ENCODE measurements at places on chromosomes 12 and 14. TPM values are rescaled to one million over a fixed set of nuclear protein-coding genes. Genes with fewer than 3 reads are reported as not detected.

DNA sequence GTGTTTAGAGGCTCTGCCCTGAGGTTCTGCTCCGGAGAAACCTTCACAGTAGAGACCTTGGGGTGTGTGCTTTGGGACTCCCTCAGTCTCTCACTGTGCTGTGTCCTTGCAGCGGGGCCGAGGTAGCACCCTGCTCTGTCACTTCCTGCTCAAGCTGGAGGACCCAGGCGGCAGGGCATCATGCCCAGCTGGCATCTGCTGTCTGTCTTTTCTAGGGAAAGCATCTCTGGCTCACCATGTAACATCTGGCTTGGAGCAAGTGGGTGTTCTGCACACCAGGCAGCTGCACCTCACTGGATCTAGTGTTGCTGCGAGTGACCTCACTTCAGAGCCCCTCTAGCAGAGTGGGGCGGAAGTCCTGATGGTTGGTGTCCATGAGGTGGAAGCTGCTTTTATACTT, 124.5 kb downstream of the ESRRB start:
- H3K36me3 ChIP-seq: no peaks in the 10 kb centered on the region
- H3K4me3 ChIP-seq: no peak overlapping the region
- no peak overlapping the region for H3K27ac ChIP-seq
- no peak for DNase-seq

The CLEC14A gene
- 4.0 TPM for polyA plus RNA-seq

DNA sequence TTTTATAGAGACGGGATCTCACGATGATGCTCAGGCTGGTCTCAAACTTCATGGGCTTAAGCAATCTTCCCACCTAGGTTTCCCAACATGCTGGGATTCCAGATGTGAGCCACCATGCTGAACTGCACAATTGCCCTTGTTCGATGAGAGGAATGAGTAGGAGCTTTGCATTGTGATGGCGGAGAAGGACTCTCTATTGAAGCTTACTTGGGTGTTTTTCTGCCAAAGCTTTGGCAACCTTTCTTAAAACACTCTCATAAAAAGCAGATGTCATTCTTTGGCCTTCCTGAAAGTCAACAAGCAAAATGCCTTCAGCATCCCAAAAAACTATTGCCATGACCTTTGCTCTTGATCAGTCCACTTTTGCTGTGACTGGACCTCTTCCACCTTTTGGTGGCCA, 904.8 kb upstream of the TMEM132C start:
- no peak for DNase-seq
- H3K4me1 ChIP-seq: no peaks in the 10 kb centered on the region
- no peak overlapping the region for H3K27ac ChIP-seq
- no peaks in the 10 kb centered on the region for H3K36me3 ChIP-seq

DNA sequence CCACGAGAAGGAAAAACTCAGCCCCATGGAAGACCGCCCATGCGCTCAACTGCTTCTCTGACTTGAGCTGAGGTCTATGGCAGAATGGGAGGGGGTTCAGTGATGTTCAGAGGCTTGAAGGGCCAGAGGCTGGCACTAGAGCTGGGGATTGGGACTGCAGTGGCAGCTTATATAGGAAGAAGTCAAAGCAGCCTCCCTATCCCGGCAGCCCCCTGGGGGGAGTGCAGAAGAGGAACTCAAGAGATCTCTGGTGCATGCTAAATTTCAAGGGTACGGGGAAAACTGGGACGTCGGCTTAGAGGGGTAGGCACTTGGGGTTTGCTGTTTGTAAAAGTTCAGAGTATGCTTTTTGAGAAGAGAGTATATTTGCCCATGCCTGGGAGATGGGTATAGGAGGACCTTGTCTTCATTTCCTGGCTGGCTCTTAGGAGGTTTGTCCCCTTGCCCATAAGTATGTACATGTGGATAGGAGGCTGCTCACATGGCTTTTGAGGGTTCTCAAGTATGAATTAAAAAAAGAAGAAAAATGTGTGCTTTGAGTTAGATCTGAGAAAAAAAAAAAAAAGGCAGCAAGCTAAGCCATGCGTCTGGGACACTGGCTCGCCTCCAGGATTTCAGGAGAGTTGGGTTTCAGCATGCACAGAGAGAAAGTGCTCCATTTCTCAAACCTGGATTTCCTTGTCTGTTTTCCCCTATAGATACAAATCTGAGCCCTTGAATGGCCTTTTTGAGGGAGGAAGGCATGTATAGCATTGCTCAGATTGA, 3.2 kb upstream of the MEG3 start:
- H3K4me1 ChIP-seq: no peaks in the 10 kb centered on the region
- no peak overlapping the region for H3K27ac ChIP-seq
- no peaks in the 10 kb centered on the region for H3K27me3 ChIP-seq

GRCh38 chr12:80848858-80849257, 88.9 kb downstream of the LIN7A start:
- H3K27me3 ChIP-seq: no peaks in the 10 kb centered on the region
- H3K4me3 ChIP-seq: no peak overlapping the region
- H3K27ac ChIP-seq: no peak overlapping the region
- DNase-seq: no peak
- no peaks in the 10 kb centered on the region for H3K4me1 ChIP-seq

DNA sequence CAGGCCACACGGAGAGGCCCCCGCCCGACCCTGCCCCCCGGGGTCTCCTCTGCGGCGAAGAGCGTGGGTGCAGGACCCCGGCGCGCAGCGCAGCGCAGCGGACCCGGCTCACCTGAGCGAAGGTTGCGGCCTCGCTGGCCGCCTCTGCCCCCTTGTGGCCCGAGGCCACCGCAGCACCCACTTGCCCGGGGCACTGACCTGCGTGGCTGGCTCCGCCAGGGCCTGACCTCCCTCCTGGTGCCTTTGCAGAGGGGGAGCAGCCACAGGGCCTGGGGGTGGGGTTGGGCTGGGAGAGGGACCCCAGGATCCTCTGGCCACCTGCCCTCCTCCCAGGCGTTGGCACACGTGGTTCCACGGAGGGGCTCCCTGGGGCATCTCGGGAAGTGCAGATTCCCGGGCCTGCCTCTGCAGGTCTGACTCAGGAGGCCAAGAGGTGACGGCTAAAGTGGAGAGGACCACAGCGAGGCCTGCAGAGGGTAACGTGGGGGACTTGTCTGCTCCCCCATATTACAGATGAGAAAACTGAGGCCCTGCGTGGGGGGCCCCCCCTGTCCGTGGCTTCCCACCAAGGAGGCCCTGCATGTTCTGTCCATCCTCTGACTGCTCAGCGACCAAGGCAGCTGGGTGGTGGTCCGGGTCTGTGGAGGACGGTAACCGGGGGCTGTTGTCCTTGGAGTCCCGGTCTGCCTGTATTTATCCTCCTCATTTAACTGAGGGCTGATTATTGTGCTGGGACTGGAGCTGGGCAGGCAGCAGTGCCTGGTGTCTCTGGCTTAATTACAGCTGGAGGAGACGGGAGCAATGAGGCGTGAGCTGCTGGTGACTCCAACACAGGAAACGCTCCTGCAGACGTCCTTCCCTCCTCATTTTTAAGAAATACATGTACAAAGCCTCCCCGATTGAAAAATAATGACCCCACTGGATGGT, 67.9 kb upstream of the BEGAIN start:
- peaks cover 5% of the 10 kb centered on the region for H3K4me1 ChIP-seq
- H3K27ac ChIP-seq: no peak overlapping the region
- no peak overlapping the region for H3K4me3 ChIP-seq
- DNase-seq: no peak
- H3K27me3 ChIP-seq: no peaks in the 10 kb centered on the region
- no peaks in the 10 kb centered on the region for H3K36me3 ChIP-seq

The AQP5 gene
- polyA plus RNA-seq: 1.5 TPM

DNA sequence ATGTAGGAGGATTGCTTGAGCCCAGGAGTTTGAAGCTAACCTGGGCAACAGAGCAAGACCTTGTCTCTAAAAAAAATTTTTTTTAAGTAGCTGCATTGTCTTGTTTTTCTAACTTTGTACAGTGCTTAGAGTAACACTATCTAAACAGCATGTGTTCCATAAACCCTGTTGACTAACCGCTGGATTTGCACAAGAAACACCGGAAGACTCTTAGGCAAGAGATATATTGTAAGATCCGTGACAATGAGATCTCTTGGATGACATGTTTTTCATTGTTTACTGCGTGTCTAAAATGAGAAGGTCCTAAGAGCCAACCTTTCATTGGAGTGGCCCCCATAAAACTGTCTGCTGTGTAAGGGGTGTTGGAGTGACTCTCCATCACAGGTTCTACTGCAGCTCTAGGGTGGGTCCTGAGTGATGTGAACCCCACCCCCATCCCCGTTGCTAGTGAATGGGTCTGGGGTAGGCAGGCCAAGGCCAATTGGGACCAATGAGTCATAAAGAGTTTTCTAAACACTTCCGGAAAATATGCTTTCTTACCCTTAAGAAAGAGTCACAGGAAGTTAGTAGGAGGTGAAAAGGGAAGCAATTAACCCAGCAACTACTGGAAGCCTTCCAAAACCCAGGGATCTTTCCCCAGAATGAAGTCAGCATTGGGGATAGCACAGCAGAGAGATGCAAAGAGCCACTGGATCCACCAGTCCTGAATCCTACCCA, 24.3 kb upstream of the PCNX1 start:
- peak; percentile 24 for DNase-seq
- no peak overlapping the region for H3K27ac ChIP-seq
- no peaks in the 10 kb centered on the region for H3K4me1 ChIP-seq
- no peaks in the 10 kb centered on the region for H3K36me3 ChIP-seq
- no peak overlapping the region for H3K4me3 ChIP-seq
- H3K27me3 ChIP-seq: no peaks in the 10 kb centered on the region

The IAPP gene
- polyA plus RNA-seq: not detected

GRCh38 chr12:102570256-102570655, 89.9 kb upstream of the IGF1 start:
- H3K27me3 ChIP-seq: no peaks in the 10 kb centered on the region
- no peaks in the 10 kb centered on the region for H3K4me1 ChIP-seq
- DNase-seq: no peak
- H3K27ac ChIP-seq: no peak overlapping the region
- no peaks in the 10 kb centered on the region for H3K36me3 ChIP-seq

GRCh38 chr12:19312637-19313036, 126.7 kb upstream of the AEBP2 start:
- H3K27me3 ChIP-seq: no peaks in the 10 kb centered on the region
- DNase-seq: no peak
- no peak overlapping the region for H3K27ac ChIP-seq
- H3K4me1 ChIP-seq: peaks cover 8% of the 10 kb centered on the region
- H3K4me3 ChIP-seq: no peak overlapping the region
- H3K36me3 ChIP-seq: no peaks in the 10 kb centered on the region

- peak within 1 kb of the TSS; percentile 98 for H3K27ac ChIP-seq
- H3K27me3 ChIP-seq: no peaks in the 10 kb centered on the region
- H3K4me3 ChIP-seq: peak within 1 kb of the TSS; percentile 80
- no peaks in the 10 kb centered on the region for H3K36me3 ChIP-seq
- H3K4me1 ChIP-seq: peaks cover 8% of the 10 kb centered on the region
- peak; percentile 99 for DNase-seq
Observed at GRCh38 chr14:63641473-63642228, at the start of gene WDR89. WDR89 (minus strand) TSS chr14:63641871; CDS start chr14:63599942, 41,929 bp downstream.

The CCDC63 gene
- not detected for polyA plus RNA-seq

- peaks cover 14% of the 10 kb centered on the region for H3K4me1 ChIP-seq
- DNase-seq: no peak
- H3K27ac ChIP-seq: no peak overlapping the region
- H3K27me3 ChIP-seq: no peaks in the 10 kb centered on the region
- H3K4me3 ChIP-seq: no peak overlapping the region
Observed at GRCh38 chr12:50087995-50088394, 2.9 kb downstream of the SMARCD1 start.

The ADAM21 gene
- not detected for polyA plus RNA-seq

DNA sequence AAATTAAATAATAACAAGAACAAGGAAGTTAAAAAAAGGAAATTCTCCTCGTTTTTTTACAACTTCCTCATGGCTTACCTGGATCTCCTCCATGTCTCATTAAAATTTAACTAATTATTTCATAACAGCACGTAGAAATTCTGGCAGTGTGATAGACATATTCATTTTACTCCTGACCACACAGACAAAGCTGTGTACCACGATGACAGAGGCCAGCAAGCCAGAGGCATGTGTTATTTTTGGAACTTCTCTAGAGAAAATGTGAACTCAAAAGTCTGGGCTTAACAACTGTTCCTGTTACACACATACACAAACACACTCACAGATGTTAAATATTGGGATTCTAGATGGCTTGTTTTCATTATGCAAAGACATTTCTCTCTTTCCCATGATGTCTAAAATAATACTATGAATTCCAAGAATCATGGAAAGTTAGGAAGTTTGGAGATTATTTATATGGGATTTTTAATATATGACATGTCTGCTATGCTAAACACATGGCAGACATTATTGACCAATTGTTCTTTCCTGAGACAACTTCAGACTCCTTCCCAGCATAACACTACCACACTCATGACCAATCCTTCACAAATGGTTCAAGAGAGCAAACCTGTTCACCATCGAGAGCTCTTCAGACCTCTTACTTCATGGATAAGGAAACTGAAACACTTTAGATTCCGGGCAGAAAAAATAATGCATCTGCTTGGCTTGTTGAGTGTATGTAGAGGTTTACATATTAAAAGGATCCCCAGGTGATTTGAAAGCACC, 158.7 kb downstream of the DACT1 start:
- no peaks in the 10 kb centered on the region for H3K4me1 ChIP-seq
- no peaks in the 10 kb centered on the region for H3K36me3 ChIP-seq
- no peak for DNase-seq
- no peaks in the 10 kb centered on the region for H3K27me3 ChIP-seq

The RND1 gene
- polyA plus RNA-seq: 2.9 TPM

DNA sequence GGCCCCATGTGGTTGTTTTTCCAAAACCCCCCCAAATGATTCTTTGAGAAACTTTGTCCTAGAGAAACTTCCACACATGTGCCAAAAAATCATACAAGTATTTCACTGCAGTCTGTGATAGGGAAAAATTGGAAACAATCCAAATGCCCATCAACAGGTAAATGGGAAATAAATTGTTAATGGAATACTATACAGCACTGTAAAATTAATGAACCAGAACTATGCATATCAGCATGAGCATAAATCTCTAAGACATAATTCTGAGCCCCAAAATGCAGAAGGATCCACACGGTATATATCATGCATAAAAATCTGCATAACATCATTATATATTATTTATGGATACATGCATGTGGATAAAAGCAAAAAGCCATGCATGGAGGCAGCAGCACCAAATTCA, 5.3 kb upstream of the FICD start:
- H3K4me1 ChIP-seq: peaks cover 17% of the 10 kb centered on the region
- no peak for DNase-seq
- H3K27ac ChIP-seq: no peak overlapping the region
- no peak overlapping the region for H3K4me3 ChIP-seq

DNA sequence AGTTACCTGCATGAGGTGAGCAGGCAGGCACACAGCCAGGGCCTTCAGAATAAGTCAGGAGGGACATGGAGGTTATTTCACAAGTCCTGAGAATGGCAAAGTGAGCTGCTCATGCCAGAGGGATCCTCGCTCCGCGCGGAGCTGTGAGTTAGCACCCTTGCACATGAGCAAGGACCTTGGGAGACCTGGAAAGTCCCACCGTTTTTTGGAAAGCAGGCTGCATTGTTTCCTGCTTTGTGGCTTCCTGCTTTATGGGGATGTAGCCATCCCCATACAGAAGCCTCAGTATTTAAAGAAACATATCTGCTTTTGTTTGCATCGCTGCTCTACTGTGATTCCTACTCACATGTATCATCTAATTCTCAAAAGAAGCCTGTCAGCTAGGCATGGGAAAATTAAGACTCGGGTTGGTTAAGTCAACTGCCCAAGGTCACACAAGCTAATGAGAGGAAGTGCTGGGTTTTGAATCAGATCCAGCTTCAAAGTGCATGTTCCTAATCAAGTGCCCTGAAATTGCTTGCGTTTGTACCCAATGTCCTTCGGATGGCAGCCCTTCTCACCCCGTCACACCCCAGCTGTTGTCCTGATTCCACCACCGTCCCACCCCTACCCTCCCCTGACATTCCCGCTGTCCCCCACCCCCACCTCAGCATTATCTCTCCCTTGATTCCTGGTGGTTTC, 106.2 kb downstream of the CRACR2A start:
- H3K36me3 ChIP-seq: no peaks in the 10 kb centered on the region
- H3K4me1 ChIP-seq: no peaks in the 10 kb centered on the region
- H3K27me3 ChIP-seq: no peaks in the 10 kb centered on the region
- H3K4me3 ChIP-seq: no peak overlapping the region

Data from adrenal gland (tissue), 19 donors.